ENCODE measurements at places on chromosomes 5 and 9.

DNA sequence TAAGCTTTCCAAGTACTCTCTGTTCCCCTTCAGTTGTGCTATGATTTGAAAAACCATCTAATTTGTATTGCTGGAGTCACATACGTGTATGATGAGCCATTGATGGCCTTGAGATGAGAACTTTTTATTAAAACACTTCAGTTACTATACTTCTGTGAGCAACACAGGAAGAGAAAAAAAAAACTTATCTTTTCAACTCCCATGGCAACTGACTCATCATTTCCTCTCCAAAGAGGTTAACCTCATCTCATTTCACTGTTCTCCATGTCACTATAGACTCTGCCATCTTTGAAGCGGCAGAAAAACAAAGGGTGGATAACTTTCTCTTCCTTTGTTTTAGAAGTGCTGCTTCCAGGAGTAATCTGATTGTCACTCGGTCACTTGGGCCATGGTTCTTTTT lies 104.3 kb upstream of the PCSK1 start:
- DNase-seq, result no peak

GRCh38 chr9:19456996-19457692 lies 48.3 kb downstream of the ACER2 start:
- DNase-seq, result peak; percentile 35

DNA sequence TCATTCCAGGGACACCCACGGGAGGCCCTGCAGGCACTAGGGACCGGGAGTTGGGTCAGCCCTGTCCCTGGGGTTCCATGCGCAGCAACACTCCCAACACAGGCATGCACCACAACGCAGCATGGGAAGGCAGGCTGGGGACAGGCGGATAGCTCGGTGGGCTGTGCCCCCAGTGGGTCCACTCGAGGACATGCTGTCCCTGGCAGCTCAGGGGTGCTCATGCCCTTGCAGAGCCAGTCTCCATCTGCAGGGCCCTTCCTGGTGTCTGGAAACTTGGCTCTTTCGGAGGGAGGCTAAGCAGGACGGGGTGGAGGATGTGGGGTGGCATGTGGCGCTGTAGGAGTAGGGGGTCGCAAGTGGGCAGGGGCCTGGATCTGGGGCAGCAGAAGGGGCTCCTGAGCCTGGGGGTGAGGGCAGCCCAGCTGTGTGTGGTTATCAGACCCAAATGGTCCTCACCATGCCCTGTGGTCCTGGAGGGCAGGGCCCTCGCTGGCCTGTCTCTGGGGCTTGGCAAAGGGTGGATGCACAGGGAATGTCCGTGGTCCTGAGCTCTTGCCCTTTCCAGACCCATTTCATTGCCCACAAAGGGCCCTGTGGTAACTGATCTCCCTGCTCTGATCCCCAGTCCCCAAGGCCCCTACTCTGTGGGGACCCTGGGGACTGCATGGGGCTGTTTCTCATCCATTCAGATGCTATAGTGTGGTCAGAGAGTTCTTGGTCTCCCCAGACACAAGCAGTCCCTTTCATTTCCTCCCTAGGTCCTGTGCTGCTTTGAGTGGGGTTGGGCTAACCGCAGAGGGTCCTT lies 90.3 kb upstream of the PHYKPL start:
- DNase-seq, result no peak

- DNase-seq, result no peak
Observed at GRCh38 chr9:23622396-23622795, 203.6 kb downstream of the ELAVL2 start.

- no peak for DNase-seq
Observed at GRCh38 chr5:88761939-88762338, 121.0 kb downstream of the MEF2C start.

- DNase-seq, result no peak
Observed at GRCh38 chr5:127650649-127651048, 1.8 kb downstream of the CTXN3 start.

DNA sequence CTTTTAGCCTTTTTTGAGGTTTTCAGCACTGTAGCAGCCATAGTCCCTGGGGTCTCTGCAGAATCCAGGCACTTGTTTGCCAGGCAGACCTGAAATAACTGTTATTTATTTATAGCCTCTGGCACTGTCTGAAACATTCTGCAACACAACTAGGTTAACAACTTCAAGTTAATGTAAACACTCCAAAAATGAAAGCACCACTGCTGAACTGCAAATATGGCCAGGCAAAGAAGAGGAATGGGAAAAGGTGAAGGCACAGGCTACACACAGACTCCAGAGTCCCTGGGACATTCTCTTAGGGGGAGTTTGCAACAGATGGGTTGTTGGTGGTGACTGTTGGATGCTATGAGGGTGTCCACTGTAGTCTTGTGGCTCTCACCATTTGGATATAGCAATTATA lies 369.0 kb downstream of the MAT2B start:
- no peak for DNase-seq

- DNase-seq, result no peak
Observed at GRCh38 chr5:90528601-90529193, 687 bp downstream of the LYSMD3 start.

DNA sequence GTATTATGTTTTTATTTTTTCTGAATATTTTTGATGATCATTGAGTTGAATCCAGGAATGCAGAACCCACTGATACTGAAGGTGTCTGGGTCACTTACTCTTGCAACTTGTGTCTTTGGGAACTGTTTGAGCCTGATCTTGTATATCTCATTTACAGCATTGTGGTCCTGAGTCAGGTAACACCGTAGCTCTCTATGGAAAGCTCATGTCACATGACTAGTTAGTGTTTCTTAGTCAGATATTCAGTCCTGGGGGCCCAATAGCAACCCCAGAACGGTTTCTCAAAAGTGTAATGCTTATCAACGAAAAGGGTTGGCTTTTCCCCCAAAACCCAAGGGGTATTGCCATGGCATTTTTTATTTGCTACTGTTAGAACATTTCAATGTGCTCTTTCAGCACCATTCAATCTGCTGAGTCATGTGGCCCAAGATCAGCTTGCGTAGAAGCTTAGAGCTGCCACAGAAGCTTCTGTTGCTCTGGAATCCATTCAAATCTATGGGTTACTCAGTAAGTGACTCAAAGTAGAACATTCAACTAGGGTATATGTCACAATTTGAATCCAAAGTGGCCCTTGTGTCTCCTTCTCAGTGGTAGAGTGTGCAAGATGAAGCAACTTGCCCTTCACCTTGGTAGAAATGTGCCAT lies 12.1 kb upstream of the PTAR1 start:
- no peak for DNase-seq

GRCh38 chr5:108801776-108802175 lies 54.1 kb downstream of the FER start:
- no peak for DNase-seq

GRCh38 chr9:126463426-126463825 lies 136.8 kb downstream of the MVB12B start:
- DNase-seq, result no peak

DNA sequence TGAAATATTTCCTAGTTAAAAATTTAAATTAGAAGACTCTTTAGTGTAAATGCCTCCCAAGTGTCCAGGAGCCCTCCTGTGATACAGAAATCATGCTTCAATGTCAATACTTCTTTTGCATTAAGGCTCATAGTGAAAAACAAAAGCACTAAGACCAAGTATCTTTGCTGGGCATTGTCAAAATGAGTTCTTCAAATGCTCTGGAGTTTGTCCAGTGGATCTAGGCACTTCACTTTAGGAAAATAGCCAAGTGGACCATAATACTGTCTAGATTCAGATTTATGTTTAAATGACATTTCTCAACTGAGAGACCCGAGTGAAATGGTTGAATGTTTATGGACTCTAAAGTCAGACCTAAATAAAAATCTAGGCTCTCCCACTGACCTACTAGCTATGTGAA lies 21.3 kb upstream of the CCDC112 start:
- DNase-seq, result no peak

- DNase-seq, result no peak
Observed at GRCh38 chr9:114803479-114804265, 2.2 kb downstream of the TNFSF15 start.

- no peak for DNase-seq
Observed at GRCh38 chr5:171573451-171574225, 154.2 kb downstream of the FGF18 start.

DNA sequence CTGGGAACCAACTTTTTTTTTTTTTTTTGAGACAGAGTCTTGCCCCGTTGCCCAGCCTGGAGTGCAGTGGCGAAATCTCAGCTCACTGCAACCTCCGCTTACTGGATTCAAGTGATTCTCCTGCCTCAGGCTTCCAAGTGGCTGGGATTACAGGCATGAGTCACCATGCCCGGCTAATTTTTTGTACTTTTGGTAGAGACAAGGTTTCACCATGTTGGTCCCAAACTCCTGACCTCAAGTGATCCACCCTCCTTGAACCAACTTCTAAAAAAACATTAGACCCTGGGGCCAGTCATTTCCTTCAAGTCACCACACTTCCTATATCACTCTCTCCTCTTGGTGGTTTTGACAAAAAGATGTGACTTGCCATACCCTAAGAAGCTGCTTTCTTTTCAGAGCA lies 10.9 kb upstream of the SHROOM1 start:
- DNase-seq, result no peak

DNA sequence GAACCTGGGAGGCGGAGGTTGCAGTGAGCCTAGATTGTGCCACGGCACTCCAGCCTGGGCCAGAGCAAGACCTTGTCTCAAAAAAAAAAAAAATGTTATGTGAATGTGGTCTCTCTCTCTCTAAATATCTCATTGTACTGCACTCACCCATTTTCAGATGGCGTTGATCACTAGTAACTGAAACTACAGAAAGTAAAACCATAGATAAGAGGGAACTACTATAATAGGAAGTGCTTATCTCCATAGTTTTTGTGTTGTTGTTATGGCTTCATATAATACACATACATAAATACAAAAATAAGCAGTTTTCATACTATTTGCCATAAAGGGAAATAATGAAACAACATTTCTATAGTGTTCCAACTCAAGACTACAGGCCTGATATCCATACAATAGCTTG lies 9.1 kb downstream of the IL31RA start:
- DNase-seq, result no peak

GRCh38 chr5:151097820-151098767 lies 17.3 kb upstream of the TNIP1 start:
- DNase-seq, result no peak

- no peak for DNase-seq
Observed at GRCh38 chr9:133563291-133563796, 28.8 kb downstream of the ADAMTSL2 start.

DNA sequence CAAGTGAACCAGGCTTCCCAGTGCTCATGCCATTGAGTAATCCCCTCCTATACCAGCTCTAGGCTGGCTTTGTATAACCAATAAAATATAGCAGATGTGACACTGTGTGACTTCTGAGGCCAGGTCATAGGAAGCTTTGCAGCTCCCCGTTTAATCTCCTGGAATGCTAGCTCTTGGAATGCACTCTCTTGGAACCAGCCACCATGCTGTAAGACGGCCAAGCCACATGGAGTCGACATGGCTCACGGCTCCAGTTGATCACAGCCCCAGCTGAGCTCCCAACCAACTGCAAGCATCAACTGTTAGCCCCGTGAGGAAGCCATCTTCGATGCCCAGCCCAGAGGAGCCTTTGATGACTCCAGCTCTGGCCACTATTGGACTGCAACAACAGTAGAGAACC lies 74.5 kb downstream of the SH3TC2 start:
- DNase-seq, result no peak

- DNase-seq, result no peak
Observed at GRCh38 chr9:98551511-98552286, 157.0 kb downstream of the GABBR2 start.

DNA sequence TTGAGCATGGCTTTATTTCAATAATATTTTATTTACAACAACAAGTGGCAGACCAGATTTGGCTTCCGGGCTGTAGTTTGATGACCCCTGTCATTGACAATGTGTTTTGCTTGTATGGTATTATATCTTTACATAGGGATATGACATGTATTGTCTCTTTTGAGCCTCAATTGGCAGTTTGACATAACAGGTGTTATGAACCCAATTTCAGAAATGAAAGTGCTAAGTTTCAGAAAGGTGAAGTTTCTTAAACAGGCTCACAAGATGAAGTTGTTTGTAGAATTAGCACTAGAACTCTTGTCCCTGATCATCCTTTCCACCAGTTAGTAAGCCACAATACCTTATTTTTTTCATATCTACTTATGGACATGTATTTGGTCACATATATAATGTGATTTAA lies 303.0 kb upstream of the GRIA1 start:
- no peak for DNase-seq

DNA sequence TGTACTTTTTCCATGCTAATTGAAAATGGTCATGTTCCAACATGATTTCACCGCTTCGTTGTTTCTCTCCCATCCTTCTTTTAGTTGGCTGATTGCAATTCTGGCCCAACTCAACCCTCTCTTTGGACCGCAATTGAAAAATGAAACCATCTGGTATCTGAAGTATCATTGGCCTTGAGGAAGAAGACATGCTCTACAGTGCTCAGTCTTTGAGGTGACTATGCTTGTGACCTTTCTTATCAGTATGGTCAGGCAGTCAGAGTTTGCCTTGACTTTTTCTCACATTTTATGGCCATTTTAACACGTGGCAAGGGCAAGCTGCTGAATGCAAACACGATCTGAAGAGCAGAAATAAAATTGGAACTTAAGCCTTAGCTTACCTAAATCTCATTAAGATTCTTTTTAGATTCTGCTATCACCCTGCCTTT lies 36.0 kb upstream of the CREBRF start:
- no peak for DNase-seq

- DNase-seq, result no peak
Observed at GRCh38 chr5:15734058-15734457, 234.1 kb downstream of the FBXL7 start.

DNA sequence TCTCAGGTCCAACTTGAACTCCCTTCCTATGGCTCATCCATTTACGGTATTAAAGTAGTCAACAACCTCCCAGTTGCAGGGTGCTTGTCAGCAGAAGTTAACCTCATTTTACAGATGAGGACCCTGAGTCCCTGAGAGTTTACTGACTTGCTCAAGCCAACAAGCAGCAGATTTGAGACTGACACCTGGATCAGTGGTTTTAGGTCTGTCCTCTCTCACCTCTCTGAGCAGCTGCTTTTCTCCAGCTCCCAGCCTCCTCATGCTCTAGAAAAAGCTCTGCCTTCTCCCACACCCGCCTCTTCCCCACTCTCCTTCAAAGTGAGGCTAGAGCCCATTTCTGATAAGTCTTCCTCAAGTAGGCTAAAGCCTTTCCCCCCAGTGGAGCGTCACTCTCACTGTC lies 56.4 kb downstream of the GABBR2 start:
- DNase-seq, result no peak

DNA sequence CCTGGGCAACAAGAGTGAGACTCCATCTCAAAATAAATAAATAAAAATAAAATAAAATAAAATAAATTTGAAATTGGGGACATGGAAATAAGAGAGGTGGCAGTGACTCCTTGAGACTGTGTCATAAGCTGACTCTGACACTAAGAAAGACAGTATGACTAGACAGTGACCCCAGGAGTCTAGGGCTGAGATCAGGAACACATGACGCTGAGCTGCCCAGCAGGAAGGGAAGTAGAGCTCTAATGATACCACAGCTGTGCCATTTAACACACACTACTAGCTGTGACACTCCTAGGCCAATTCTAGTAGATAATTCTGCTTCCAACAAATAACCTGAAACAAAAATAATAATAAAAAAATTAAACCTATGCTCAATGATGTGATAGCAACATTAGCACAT lies 293.0 kb downstream of the SEC61B start:
- no peak for DNase-seq

- no peak for DNase-seq
Observed at GRCh38 chr5:127925916-127926315, 157.7 kb upstream of the SLC12A2 start.

GRCh38 chr5:21145376-21145775 lies 1157.4 kb upstream of the CDH18 start:
- no peak for DNase-seq

- no peak for DNase-seq
Observed at GRCh38 chr5:39829441-39829840, 404.7 kb upstream of the DAB2 start.

All from stimulated activated CD4-positive, alpha-beta T cell treated with anti-CD3 and anti-CD28 coated beads, Interleukin-12 subunit alpha, Interleukin-12 subunit beta, amount 100 ng/mL, for 24 hours (primary cell).